ENCODE measurements at places on chromosomes 4 and X.

DNA sequence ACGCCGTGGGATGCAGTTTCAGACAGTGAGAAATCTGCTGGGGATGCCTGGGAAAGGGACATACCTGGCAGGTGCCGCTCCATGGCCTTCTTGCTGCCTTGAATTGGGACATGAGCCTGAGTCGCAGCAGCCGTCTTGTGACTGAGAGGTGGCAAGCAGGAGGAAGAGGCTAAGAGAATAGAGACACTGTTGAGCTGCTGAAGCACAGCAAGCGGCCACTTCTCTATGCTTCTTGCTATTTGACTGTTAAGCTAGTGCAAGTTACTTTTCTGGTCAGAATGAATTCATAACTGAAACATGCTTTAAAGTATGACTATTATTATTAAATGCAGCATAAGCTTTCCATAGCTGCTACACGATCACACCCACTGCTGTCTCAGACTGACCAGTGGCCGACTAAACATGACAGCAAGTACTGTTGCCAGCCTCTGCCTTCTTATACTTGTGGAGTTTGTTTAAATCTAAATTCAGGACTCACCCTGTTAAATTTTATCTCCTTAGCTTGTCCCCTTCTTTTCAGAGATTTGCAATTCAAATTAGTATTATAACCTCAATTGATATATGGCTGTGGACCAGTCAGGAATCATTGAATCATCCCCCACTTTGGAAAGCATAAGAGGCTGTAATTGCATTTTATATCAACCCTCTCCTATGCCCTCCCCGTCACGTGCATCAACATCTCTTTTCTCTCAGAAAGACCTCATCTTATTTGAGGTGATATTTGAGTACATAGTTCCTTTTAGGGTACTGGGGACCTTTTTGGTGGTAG, 24.8 kb upstream of the ACSL1 start:
- no peak for DNase-seq

DNA sequence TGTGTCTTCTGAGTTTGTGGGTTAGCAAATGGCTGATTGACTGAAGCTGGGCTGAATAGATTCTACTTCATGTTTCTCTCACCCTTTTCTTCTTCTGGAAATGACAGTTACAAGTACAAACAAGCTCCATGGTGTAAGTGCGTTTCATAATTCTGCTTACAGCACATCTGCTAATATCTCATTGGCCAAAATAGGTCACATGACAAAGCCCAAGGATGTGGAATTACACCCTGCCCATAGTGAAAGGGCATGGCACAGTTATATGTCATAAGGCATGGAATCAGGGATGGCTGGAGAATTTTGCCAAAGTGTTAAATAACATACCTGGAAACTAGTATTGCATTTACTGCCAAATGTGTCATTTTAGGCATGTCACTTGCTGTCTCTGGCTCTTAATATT, 327.2 kb downstream of the NKX6-1 start:
- DNase-seq = no peak

DNA sequence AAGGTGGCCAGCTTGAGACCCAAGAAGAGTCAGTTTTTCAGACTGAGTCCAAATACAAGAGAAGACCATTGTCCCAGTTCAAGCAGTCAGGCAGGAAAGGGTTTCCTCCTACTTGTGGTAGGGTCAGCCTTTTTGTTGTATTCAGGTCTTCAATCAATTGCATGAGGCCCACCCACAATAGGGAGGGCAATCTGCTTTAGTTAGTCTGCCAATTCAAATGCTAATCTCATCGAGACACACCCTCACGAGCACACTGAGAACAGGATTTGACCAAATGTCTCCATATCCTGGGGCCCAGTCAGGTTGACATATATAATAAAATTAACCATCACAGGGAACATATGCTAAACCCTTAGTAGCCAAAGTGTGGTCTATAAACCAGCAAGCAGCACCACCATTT, 75.3 kb upstream of the FRMPD3 start:
- DNase-seq = no peak

GRCh38 chrX:19906293-19906692, 18.9 kb upstream of the SH3KBP1 start:
- no peak for DNase-seq

- DNase-seq = no peak
Observed at GRCh38 chr4:129545599-129546278, 449.8 kb downstream of the C4orf33 start.

- no peak for DNase-seq
Observed at GRCh38 chr4:56241500-56241899, 145.8 kb downstream of the AASDH start.

GRCh38 chr4:147924604-147925412, 192.9 kb downstream of the ARHGAP10 start:
- no peak for DNase-seq

DNA sequence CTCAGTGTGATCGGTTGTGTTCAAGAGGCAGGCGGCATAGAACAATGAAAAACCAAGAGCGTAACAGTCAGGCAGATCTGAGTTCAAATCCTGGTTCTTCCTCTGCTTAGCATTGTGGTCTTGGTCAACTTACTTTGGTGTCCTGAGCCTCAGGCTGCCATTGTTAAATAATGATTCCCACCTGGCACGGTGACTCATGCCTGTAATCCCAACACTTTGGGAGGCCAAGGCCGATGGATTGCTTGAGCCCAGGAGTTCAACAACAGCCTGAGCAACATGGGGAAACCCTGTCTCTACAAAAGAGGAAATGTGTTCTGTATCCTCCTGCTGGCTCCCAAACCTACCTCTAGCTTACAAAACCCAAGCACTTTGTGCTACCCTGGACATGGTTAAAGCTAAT, 129.0 kb upstream of the STX18 start:
- no peak for DNase-seq

- DNase-seq = no peak
Observed at GRCh38 chrX:124257924-124258702, 74.3 kb upstream of the TEX13D start.

- no peak for DNase-seq
Observed at GRCh38 chr4:62618042-62618441, 1417.9 kb downstream of the ADGRL3 start.

DNA sequence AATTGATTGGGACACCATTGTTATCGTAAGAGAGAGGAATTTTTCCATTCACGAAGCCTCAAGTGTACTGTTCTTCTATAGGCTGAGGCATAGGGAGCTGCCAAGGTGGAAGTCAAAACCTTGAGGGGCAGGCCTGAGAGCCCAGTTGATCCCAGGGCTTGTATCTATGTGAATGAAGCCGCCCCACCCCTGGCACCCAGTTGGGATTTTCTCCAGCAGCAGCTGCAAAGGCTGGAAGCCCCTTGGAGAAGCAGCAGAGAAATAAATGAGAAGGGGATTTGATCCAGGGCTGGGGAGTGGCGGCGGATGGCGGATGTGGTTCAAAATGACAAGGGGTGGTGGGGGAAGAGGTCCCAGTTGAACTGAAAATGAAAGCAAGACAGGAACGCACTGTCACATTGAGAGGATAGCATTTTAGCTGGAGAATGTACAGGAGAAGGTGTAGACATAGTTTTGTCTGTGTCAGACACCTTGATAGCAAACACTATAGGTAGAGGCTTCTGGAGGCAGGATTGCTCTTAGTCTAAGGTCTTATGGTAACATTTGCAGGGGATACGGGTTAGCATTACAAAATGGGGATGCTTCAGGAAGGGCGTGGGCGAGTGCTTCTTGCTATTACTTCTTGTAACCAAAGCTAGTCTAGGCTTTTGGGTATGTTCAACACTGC, 32.6 kb downstream of the DOCK11 start:
- peak; percentile 34 for DNase-seq

GRCh38 chr4:176708771-176709311, 83.9 kb downstream of the VEGFC start:
- DNase-seq = no peak

- DNase-seq = no peak
Observed at GRCh38 chr4:21413807-21414370, 534.7 kb downstream of the KCNIP4 start.

DNA sequence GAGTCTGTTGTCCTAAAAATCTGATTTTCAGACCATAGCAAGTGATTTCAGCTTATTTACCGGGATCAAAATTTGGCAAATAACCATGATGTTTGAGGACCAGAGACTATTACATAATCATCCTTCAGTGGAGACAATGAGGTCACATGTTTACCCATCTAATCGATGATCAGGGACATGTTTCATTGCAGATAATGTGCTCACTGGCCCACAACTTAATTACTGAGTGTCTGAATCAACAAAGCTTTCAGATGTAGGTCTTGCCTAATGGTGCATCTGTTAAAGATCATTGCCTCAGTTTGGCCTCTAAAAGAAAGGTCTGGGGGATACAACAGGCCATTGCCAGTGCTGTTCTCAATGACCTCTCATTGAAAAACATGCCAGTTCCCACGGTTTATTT, 42.8 kb upstream of the KLHL34 start:
- DNase-seq = no peak
